ENCODE measurements at places on chromosomes 12 and 14.

GRCh38 chr14:34199585-34199984 is 248.7 kb upstream of the EGLN3 start:
- DNase-seq, result no peak

GRCh38 chr12:26219736-26220135 is 24.4 kb downstream of the SSPN start:
- DNase-seq, result no peak

DNA sequence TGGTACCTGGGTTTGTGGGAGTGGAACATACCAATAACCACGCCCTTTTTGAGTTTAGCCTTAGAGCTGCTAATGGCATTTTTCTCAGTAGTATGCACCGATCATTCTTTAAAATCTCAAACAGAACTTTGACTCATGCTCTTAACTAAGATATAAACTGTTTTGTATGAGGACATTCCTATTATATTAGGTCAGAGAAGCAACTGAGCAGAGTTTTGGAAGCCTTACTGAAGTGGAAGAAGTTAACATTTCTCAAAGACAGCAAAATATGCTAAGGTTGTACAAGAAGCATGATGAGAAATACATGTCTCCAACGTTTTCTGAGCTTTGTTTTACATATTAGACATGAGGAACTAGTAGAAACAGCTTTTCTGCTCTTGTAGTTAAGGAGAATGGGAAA is 819.2 kb downstream of the FSCB start:
- no peak for DNase-seq

- peak; percentile 16 for DNase-seq
Measured at GRCh38 chr12:51536159-51536558, 54.9 kb upstream of the SCN8A start.

DNA sequence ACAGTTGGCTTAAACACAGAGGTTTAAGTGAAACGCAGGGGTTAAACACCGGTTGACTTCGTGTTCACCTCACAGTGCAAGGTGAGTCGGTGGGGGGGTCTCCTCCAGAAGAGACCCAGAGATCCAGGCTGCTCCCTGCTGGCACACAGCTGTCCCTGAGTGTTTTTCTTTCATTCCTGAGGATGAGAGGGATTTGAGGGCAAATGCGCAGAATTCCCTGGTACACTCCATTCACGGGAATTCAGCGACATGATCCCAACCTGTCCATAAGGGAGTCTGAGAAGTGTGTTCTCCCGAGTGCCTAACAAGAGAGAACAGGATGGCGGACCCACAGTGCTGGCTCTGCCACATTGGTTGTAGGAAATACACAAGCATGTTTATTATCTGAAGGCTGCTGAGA is 107.2 kb upstream of the ESRRB start:
- DNase-seq, result no peak

All from eye (tissue), 1 donor.